NCI-H2029 (cell line): ENCODE measurements at places on chromosomes 16 and 17.

- peak; percentile 73 for DNase-seq
These were observed 11.8 kb downstream of the CSF3 start for GRCh38 chr17:40026816-40027613.

GRCh38 chr17:68019336-68019674 is 16.2 kb upstream of the KPNA2 start:
- DNase-seq = no peak

DNA sequence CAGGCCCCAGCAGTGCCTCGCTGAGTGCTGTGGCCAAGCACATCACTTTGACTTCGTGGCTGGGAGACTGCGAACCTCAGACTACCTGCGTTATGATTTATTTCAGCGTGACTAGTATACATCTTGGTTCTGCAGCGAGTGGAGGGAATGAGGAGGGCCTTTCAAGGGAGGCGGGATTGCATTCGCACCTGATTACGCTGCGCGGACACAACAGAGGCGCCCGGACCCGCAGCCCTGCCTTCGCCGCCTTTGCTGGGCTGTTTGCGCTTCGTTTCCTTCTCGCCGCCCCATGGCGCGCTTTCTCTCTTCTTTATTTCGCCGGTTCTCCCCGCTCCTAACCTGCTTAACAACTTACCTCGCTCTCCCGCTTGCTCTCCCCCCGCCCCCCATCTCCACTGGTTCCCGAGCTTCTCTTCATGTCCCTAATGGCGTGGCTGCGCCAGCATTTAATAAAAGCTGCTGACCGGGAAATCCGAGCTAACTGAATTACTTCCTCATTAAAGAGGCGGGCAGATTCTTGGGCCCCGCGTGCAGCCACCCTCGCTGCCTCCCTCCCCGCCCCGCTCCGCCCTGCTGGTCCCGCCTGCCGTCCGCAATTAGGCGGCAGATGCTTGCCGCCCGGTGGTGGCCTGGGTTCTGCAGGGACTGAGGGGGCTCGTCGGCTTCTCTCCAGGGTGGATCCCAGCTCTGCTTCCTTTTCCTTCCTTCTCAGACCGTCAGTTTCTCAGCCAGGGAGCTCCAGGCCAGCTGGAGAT is 257.6 kb upstream of the SDK2 start:
- DNase-seq = no peak

DNA sequence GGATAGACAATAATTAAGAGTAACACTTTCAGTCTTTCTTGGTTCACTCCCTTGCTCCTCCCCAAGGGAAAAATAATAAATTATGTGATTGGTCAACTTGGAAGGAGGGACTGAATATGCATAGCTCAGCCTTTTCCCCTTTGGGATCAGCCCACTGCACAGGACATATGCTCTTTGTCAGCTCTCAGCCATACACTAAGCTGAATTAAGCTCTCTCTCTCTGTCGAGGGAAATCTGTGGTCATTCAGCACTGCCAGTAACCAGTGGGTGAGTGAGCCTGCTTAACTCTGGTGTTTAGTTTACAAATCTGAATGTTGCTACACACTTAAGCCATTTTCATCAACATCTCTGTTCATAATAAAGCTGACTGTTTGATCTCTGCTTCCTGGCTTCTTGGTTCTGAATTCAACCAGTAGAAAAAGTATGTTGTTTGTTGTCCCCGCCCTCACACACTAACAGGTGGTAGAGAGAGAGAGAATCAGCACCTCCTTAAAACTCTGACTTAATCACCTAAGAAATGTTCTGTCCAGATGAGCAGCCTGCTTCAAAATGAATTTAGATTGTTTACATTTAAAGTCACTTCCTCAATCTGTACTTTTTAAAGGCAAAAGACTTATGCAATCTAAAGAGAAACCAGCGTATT is 102.3 kb upstream of the C17orf78 start:
- no peak for DNase-seq

DNA sequence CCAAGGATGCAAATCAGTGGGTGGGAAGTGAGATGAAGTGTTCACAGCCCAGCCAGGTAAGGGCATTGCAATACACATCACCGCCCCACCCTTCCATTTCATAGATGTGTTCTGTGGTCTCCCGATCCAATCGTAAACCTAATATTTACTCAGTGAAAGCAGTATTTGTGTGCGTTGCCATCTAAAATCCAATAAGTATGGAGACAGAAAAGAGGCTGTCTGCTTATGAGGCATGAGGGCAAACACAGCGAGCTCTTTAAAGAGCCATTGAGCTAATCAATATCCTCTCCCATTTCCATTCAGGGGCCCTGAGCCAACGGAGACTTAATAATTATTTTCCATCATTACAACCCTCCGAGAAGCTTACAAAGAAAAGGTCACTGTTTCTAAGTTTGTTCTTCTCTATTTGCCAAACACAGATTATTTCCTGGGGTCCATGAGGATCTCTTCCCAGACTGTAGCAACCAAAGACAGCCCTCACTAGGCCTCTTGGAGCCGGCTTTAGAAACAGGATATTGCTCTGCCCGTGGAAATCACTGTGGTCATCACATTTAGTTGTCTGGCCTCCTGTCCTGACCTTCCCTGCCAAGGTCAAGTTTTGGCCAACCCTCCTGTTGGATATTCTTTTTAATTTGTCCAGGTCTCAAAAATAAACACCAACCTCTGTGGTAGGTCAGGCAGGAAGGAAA is 120.1 kb downstream of the SLC39A11 start:
- DNase-seq = peak; percentile 36

DNA sequence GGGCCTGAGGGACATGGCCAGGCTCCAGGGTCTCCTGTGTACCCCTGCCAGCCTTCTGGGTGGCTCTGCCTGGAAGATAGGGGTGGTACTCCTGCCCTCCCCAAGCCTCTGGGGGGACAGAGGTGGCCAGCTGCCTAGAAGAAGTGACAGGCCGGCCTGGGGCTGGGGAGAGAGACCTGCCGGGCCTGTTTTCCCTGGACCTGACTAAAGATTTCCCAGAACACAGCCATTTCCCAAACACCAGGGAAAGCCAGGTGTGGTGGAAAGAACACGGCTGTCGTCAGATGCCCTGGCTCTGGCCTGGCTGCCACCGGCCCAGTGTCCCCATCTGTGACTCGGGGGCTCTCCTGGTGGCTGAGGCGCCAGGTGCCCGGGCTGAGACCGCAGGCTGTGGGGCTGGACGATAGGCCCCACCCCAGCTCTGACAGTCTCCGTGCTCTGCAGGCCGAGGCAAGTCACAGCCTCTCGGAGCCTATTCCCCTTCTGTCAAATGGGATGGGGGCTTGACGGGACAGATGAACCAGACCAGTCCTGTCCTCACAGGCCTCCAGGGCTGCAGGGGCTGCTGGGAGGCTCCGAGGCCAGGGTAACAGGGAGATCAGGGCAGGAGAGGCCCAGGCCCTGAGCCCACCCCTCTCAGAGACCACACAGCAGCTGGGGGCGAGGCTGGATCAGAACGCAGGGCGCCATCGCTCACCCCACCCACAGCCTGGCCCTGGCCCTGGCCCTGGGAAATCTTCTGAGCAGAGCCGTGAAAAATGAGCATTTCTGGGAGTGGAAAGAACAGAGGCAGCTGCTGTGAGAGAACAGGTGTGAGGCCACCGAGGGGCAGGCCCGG is 33.1 kb downstream of the CTU2 start:
- DNase-seq = no peak

- DNase-seq = no peak
These were observed 20.8 kb downstream of the GGA3 start for GRCh38 chr17:75240394-75241142.

DNA sequence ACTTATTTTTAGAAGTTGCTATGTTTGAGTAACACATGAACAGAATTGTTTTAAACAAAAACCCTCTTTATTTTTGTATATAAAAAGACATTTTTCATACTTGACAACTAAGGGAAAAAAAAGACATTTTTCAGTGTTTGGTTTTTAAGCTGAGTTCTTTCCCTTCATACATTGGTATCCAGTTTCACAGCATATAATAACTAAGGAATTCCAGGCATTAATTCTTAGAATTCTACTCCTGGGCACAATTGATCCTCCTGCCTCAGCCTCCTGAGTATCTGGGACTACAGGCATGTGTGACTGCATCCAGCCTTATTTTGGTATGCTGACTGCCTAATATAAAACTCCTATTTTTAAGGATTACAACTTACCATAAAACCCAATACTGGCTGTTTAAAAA is 8.4 kb downstream of the FBXO47 start:
- DNase-seq = no peak

GRCh38 chr16:1536601-1537000 is 3.1 kb downstream of the TMEM204 start:
- no peak for DNase-seq

DNA sequence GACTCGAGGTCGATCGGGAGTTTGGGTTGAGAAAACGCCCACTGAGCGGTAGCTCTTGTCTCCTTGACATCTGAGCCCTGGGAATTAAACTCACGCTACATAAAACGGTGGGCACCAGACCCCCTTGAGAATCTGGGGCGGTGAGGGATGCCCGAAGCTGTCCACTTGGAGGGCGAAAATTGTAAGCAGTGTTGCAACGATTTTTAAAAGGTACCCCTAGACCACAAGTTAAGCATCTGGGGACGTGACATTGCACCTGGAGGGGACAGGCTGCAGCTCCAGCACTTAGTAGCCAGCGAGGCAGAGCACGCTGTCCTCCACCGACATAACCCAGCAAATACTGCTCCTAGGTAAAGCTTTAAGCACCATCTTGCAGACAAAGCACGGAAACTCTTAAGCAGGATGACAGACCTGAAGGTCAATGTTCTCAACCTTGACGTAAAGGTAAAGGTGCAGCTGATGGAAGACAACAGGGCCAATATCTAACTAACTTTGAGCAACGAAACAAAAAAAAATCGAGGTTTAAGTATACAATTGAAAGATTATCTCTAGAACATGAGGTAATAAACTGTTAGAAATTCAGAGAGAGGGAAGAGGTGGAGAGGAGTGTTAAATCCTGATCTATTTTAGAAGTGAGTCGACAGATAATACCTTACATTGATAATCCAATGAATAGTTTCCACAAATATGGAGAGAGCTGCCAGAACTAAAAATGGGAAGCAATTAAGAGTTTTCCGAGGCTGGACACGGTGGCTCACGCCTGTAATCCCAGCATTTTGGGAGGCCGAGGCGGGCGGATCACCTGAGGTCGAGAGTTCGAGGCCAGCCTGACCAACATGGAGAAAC is 921 bp upstream of the CDR2 start:
- no peak for DNase-seq

DNA sequence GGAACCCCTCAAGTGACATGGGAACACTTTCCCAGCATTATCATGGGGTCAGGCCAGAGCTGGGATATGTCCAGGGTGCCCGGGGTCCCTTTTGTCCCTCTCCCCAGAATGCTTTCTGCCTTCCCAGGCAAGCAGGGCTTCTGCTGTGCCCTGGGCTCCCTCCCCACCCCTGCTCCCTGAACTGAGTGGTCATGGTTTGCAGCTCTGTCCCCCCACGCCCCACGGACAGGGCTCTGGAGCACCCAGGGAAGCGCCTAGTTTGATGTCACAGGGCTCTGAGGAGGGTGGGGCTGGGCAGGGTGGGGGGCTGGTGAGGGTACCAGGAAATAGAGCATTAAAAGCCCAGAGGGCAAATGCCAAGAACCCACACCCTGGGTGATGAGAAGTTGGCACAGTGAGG is 92.3 kb downstream of the CCDC182 start:
- DNase-seq = no peak

GRCh38 chr16:71425746-71426068 is 16.1 kb downstream of the TLE7 start:
- no peak for DNase-seq

DNA sequence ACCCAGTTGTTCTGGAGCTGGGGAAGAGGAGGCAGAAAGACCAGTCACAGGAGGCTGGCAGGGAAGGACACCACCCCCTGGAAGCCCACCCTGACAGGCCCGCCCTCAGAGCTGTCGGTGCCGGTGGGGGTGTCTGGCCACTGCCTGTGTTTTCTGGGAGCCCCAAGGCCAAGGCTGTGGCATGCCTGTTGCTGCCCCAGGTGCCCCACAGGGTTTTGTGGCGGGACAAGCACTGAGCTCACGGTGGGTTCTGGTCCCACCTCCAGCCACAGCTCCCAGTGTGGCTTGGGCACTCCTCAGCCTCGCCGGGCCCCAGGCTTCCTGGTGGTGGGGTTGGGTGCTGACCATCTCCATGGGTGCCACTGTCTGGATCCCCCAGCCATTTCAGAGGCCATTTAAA is 58.0 kb downstream of the ZFPM1 start:
- no peak for DNase-seq

DNA sequence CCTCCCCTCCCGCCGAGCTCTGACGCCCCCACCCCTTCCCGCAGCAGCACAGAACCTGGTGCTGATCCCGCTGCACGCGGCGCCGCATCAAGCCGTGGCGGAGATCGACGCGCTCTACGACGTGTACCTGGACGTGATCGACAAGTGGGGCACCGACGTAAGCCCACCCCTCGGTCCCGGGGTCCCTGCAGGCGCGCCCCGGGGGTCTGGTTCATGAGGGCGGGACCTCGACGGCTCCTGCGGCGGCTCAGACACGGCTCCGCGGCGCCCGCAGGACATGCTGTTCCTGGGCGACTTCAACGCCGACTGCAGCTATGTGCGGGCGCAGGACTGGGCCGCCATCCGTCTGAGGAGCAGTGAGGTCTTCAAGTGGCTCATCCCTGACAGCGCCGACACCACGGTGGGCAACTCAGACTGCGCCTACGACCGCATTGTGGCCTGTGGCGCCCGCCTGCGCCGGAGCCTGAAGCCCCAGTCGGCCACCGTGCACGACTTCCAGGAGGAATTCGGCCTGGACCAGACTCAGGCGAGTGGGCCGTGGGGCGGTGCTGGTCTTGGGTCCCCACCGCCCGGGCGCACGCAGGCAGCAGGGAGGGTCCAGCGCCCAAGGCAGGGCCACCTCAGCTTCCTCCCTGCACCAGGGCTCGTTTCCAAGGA is 1.4 kb downstream of the DNASE1L2 start:
- DNase-seq = no peak

GRCh38 chr17:39920218-39921210 is 2.1 kb upstream of the GSDMB start:
- DNase-seq = no peak

GRCh38 chr17:329784-330420 is 22.7 kb downstream of the RPH3AL start:
- no peak for DNase-seq

- no peak for DNase-seq
These were observed 35.6 kb downstream of the ABR start for GRCh38 chr17:1144162-1144561.

DNA sequence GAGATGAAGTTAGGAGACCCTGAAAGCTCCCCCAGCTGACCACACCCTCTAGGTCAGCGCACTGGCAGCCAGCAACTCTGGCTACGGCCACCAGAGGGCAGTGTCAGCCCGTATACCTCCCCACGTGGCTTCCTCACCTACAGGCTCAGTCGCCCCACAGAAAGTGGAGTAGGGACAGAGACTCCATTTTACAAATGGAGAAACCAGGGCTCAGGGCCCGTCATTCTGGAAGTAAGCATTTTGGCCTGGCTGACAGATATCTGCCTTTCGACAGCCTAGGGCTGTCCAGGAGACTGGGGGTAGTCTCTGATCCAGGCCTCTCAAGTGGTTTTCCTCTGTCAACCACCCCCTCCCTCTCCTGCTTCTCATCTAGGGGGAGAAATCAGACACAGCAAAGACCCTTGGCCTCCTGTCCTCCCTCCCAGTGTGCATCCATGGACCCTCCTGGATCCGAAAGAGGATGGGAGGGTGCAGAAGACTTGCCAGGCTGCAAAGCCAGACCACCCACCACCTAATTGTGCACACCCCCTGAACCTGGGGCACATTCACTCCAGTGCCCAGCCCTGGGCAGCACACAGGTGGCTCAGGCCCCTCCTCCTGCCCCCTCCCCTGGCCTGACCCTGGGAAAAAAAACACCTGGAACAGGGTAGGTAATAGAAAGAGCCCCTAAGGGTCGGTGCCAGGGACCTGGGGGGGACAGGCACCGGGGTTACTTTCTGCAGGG is 3.8 kb upstream of the HAP1 start:
- DNase-seq = peak; percentile 60

- no peak for DNase-seq
These were observed 7.2 kb downstream of the CCDC137 start for GRCh38 chr17:81673561-81674258.

- no peak for DNase-seq
These were observed 24.5 kb downstream of the RCVRN start for GRCh38 chr17:9880582-9880999.
